CD4-positive, alpha-beta T cell treated with Interleukin-4 for 4 hours (primary cell): ENCODE measurements at places on chromosomes 2 and 18.

GRCh38 chr2:25418944-25419677 lies 77.4 kb upstream of the DNMT3A start:
- no peak for DNase-seq

GRCh38 chr2:144659731-144660275 lies 139.9 kb upstream of the ZEB2 start:
- peak; percentile 74 for DNase-seq

- no peak for DNase-seq
Measured at GRCh38 chr2:2527148-2527547, 196.1 kb upstream of the MYT1L start.

- DNase-seq: no peak
Measured at GRCh38 chr2:2588777-2589176, 257.7 kb upstream of the MYT1L start.

- no peak for DNase-seq
Measured at GRCh38 chr2:1709335-1709605, 35.0 kb downstream of the PXDN start.

- DNase-seq: no peak
Measured at GRCh38 chr2:119005051-119005450, 63.1 kb downstream of the MARCO start.

DNA sequence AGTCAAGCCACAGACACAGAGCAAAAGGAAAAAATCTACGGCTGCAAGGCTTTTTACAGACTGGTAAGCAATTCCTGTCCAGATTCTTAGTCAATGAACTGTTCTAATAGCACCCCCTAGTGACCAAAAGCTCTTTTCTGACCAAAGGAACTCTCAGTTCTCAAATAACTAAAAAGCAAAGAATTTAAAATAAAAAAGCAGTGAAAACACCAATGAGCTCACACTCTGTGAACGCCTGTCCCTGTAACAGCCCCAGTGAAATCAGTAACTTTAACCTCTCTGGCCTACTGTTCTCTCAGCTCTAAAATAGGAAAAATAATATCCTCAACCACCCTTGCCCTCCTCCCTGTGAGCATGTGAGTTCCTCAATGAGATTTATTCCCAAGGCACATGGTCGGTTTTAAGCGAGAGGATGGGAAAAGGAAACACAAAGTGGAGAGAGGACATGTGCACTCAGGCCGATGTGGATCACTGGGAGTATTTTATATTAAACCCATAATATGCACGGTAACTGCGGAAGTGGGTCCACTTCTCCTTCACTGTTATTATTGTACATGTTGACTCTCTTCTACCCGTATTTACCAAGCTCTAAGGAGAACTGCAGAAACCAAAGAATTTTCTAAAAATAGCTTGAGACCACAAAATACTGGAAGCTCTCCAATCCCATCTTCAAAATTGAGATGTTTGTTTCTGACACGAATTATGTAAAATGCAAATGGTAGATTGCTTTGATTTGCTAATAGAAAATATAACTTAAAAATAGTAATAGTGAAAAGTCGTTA lies 128.5 kb downstream of the STK39 start:
- DNase-seq: peak; percentile 61

- DNase-seq: no peak
Measured at GRCh38 chr2:40957508-40957907, 505.6 kb upstream of the SLC8A1 start.

DNA sequence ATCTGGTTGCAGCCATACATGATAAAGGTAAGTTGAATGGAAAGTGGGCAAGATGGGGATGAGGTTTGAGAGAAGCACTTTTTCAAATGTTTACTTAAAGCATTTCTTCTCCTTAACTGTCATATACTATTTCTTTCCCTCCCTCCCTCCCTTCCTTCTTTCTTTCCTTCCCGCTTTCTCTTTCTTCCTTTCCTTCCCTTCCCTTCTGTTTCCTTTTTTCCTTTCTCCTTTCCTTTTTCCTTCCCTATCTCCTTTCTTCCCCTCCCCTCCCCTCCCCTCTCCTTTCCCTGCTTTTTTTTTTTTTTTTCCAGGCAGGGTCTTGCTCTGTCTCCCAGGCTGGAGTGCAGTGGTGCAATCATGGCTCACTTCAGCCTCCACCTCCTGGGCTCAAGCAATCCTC lies 5.6 kb downstream of the SLC3A1 start:
- no peak for DNase-seq
